ENCODE measurements at places on chromosomes 2 and 18. TPM values are rescaled to one million over a fixed set of nuclear protein-coding genes. Genes with fewer than 3 reads are reported as not detected.

BCS1L gene
- total RNA-seq = 40.2 TPM

BOD1L2 gene
- not detected for total RNA-seq

TBR1 gene
- 0.05 TPM for total RNA-seq

CRACDL gene
- 0.09 TPM for total RNA-seq

ALPG gene
- total RNA-seq = not detected

KCTD1 gene
- 22.5 TPM for total RNA-seq

SKA1 gene
- total RNA-seq = 58.7 TPM

SMYD1 gene
- not detected for total RNA-seq

NETO1 gene
- not detected for total RNA-seq

AFTPH gene
- 39.4 TPM for total RNA-seq

STRN gene
- 16.1 TPM for total RNA-seq

SLC4A5 gene
- 1.6 TPM for total RNA-seq

NEU2 gene
- not detected for total RNA-seq

UGT1A4 gene
- not detected for total RNA-seq

CYTIP gene
- 1.3 TPM for total RNA-seq

SCN7A gene
- total RNA-seq = 0.02 TPM

Measured in NCI-H460 (cell line).